ENCODE measurements at places on chromosomes 6 and 20.
A peak's percentile ranks its signal among the peaks of the same experiment; 100 is the strongest.

DNA sequence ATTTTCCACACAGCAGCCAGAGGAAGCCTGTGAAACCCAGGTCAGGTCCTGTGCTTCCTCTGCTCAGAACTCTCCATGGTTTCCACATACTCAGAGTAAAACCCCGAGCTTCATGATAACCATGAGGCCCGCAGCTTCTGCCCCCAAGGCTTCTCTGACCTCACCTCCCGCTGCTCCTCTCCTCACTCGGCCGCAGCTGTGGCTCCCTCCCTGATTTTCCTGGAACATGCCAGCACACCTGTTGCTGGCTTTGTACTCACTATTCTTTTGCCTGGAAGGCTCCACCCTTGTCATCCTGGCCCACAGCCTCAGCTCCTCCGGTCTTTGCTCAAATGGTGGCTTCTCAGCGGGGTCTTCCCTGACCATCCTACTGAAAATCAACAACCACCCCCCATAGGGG is 341.7 kb downstream of the PREX1 start:
- DNase-seq = no peak

- DNase-seq = no peak
These were observed 29.7 kb downstream of the GABRR1 start for GRCh38 chr6:89187504-89187903.

DNA sequence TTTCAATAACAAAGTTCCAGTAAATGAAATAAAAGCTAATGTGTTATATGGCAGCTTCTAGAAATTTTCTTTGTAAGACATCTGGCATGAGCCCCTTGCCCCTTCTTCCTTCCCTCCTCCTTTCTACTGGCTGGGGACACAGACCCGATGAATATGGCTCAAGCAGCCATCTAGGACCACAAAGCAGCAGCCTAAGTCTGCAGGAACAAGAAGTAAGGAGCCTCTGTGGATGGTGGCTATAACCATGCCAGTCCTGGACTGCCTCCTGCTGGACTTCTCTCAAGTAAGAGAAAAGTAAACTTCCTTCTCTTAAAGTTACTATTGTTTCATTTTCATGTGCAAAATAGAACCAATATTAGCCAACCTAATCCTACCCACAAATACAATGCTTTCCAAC is 114.9 kb upstream of the DST start:
- DNase-seq = no peak

GRCh38 chr6:14658030-14658429 is 540.5 kb downstream of the CD83 start:
- peak; percentile 14 for DNase-seq

- DNase-seq = no peak
These were observed 3.1 kb downstream of the UNC93A start for GRCh38 chr6:167294241-167294640.
